ENCODE measurements at places on chromosomes 5 and 9.

- no peak for DNase-seq
Measured at GRCh38 chr9:92954886-92955285, 7.6 kb downstream of the FGD3 start.

- DNase-seq: no peak
Measured at GRCh38 chr5:89703817-89704216, 705.7 kb downstream of the CETN3 start.

- DNase-seq: no peak
Measured at GRCh38 chr9:77848897-77849296, 182.7 kb downstream of the GNAQ start.

- no peak for DNase-seq
Measured at GRCh38 chr5:155836089-155836803, 490.7 kb upstream of the SGCD start.

DNA sequence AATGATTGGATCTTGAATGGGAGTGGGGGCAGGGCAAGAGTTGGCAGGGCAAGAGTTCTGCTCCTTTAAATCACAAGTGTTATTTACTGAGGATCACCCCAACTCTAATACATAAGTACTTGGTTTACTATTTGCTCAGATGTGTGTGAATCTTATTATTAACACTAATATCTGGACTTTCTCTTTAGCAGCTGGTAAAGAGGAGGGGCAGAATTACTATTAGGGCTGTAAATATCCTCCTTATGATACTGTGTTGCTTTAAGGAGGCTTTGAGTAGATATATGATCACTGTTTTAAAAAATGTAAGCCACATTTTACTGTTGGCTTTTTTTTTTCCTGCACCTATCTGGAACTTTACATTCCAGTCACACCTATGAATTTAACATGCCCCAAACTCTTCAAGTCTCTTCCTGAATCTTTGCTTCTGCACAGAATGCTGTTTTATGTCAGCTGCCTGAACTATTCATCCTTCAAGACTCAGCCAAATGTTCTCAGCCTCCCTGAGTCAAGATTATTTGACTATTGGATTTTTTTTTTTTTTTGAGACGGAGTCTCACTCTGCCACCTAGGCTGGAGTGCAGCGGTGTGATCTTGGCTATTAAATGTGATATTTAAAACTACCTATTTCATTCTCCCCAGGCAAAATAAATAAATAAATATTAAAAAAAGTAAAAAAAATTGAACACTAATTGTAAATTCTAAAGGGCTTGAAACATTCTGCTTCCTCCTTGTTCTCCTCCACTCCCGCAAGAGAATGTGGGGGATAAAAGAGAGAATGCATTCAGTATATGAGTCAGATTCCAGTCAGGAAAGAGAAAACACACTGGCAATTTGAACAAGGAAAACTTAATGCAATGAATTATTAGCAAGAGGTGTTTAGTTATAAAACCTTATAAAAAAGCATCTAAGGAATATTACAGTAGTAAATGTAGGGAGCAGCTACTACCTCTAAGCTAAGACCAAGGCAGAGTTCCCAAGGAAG is 99.3 kb downstream of the FOCAD start:
- DNase-seq: no peak

DNA sequence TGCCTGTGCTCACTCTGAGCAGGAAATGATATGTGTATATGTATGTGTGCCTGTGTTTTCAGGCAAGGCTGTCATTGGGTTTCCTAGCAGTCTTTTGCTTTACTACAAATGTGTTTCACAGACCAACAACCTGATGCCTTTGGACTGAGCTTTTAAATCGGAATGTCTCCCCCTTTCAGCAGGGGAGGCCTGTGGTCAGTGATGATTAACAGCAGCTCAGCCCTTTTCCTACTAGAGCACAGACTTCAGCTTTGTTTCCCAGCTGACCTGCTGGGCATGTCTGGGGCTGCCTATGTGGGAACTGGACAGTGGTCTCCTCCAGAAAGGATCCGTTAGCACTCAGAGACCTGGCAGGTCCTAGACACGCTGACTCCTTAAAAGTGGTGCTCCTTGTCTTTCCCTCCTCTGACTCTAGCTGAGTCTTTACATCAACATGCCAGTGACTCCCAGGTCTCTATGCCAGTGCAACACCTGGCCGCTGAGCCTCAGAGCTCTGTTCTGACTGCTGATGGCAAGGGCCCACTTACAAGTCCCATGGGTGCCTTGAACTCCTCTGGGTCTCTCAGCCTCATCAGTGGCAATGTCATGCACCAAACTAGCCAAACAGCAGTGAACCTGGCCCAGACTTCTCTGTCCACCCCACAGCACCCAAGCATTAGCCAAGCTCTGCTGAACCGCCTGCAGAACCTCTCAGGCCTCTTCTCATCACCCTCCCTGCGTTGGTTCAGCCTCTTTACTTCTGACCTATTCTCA is 7.7 kb downstream of the MACROH2A1 start:
- no peak for DNase-seq

GRCh38 chr9:27572566-27572917 is 739 bp downstream of the C9orf72 start:
- no peak for DNase-seq

GRCh38 chr5:167699432-167699831 is 592.0 kb upstream of the WWC1 start:
- DNase-seq: no peak

- no peak for DNase-seq
Measured at GRCh38 chr5:114561415-114561814, 199.5 kb downstream of the KCNN2 start.

- no peak for DNase-seq
Measured at GRCh38 chr9:137317718-137318511, 15.8 kb upstream of the NRARP start.

- no peak for DNase-seq
Measured at GRCh38 chr5:117590944-117591343, 1016.3 kb upstream of the SEMA6A start.

DNA sequence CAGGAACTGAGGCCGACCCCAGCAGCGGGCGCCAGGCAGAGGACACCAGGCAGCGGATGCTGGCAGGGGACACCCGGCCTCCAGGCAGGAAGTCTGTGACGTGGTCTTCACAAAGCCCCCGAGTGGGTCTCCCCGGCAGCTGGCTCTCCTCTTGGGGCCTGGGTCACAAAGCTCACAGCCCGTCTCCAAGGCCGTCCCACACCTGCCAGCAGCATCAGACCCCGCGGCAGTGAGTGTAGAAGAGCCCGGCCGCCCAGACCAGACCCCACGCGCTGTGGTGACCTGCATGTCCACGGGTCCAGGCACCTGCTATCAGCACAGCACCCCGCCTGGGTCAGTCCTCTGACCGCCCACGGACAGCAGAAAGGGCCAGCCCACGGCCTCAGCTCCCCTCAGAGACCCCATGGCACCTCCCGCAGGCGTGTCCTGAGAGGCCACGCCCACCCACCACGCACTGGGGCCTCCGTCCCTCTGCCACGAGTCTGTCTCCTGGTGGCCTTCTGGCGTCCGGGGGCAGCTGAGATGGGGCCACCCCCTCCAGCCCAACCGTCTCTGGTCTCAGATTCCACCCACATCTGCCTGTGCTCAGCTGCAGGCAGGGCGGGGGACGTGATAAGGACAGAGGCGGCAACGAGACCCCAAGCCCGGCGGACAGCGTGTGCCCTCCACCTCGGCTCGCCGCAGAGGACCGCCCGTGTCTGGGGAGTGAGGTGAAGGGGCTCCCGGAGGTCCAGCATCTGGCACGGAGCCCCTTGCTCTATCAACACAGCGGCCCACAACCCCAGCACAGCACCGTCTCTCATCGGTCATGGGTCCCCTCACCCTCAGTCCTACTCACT is 34.2 kb downstream of the EXD3 start:
- DNase-seq: no peak

- DNase-seq: no peak
Measured at GRCh38 chr5:173954671-173955521, 34.1 kb upstream of the C5orf47 start.

DNA sequence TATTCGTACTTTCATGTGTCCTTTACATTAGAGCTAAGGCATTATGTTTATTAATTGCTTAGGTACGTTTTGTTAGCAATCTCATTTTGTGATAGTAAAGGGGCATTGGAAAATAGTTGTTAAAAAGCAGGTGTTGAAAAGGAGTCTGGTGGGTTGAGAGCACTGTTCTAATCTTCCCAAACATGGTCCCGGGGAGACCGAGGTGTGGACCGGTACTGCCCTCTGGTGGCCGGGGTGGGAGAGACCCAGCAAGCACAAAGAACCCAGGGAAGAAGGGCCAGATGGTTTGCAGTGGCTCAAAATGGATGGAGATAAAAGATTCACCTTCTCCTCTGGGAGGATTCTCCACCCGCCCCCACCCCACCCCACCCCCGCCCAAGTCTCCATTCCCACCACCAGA is 26.1 kb downstream of the IDNK start:
- DNase-seq: peak; percentile 26

GRCh38 chr5:132495667-132496190 is 5.2 kb upstream of the IRF1 start:
- no peak for DNase-seq

DNA sequence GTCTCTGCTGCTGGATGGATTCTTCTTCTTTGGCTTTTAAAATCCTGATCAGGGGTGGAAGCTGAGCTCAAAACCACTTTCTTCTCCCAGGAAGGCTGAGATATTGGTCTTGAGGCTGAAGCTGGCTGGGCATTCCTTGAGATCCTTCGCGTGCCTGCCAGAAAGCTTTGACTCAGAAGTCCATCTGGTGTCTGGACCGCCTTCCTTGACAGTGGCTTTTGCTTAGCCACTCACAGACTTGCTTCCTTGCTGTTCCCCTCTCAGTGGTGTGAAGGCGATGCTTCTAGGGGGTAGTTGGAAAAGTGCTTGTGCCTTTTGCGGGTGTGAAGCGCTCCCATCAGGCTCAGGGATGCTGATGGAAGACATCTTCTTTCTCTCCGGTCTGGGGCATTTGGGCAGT is 45.9 kb downstream of the RGS3 start:
- DNase-seq: no peak

- DNase-seq: no peak
Measured at GRCh38 chr5:164065266-164065665, 559.8 kb downstream of the MAT2B start.

GRCh38 chr5:136099870-136100269 is 32.8 kb upstream of the SMAD5 start:
- no peak for DNase-seq

DNA sequence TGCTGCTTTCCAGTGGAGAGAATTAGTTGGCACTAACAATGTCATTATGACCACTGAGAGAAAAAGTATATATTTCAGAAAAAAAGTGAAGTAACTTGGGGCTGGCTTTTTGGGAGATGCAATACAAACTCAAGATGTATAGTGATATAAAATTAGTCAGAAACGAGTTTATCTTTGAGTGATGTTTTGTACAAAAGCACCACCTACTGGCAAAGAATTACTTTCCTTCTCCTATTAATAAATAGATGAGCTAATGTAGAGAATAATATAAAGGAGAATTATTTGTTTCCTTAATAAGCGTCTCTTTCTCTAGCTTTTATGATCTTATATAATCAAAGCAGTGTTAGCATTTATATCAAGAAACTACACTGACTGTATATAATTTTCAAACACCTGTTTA is 158.8 kb downstream of the MEF2C start:
- DNase-seq: no peak

GRCh38 chr5:136058039-136058971 is 29.5 kb downstream of the TGFBI start:
- DNase-seq: no peak

GRCh38 chr5:75681125-75681830 is 36.0 kb downstream of the POC5 start:
- no peak for DNase-seq

All from substantia nigra (tissue), 51 donors.